Activated CD8-positive, alpha-beta T cell treated with anti-CD3 and anti-CD28 coated beads for 36 hours (primary cell): ENCODE measurements at places on chromosomes 1 and 21.
A peak's percentile ranks its signal among the peaks of the same experiment; 100 is the strongest.

DNA sequence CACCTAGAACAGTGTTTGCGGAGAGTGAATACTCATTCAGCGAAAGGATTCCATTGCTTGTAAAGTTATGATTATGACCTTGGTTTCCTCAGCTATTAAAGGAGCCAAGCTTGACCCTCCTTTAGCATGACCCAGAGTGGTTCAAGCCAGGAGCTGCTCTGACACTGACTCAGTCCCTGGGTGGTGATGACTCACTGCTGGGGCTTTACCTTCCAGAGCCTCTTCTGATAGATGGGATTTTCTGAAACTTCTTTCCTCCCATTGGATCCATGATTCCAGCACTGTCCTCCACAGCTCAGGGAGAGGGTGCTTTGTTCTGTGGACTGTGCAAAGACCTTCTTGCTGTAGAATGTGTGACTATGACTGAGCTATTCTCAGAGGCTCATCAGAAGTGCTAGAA is 77.4 kb downstream of the S1PR1 start:
- peak; percentile 69 for DNase-seq
- H3K4me3 ChIP-seq: no peak overlapping the region
- H3K27ac ChIP-seq: no peak overlapping the region

GRCh38 chr1:1418464-1419362 is 2.4 kb downstream of the ANKRD65 start:
- peaks cover 17% of the 10 kb centered on the region for H3K4me1 ChIP-seq
- H3K27ac ChIP-seq: no peak overlapping the region
- no peaks in the 10 kb centered on the region for H3K36me3 ChIP-seq
- no peak overlapping the region for H3K4me3 ChIP-seq
- DNase-seq: no peak

- no peak overlapping the region for H3K27ac ChIP-seq
- no peaks in the 10 kb centered on the region for H3K4me1 ChIP-seq
- peaks cover 16% of the 10 kb centered on the region for H3K36me3 ChIP-seq
- no peak overlapping the region for H3K4me3 ChIP-seq
- no peak for DNase-seq
Measured at GRCh38 chr1:119962296-119962968, 66.1 kb upstream of the ADAM30 start.

DNA sequence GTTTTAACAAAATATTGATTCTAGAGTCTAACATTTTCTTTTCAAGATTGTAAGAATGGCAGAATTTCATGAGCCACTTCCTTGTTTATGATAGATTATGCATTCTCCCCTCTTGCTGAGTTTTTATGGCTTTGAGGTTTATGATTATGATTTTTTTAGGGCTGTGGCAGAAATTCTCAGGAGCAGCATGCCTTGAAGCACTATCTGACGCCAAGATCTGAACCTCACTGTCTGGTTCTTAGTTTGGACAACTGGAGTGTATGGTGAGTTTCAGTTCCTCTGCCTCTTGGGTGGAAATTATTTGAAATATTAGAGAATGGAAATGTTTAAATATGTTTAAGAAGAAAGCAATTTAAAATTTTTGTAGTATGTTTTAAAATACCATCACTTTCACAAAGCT is 10.2 kb downstream of the USP16 start:
- H3K27ac ChIP-seq: no peak overlapping the region
- H3K4me3 ChIP-seq: no peak overlapping the region
- no peak for DNase-seq
- no peaks in the 10 kb centered on the region for H3K27me3 ChIP-seq
- H3K36me3 ChIP-seq: peaks cover 44% of the 10 kb centered on the region

DNA sequence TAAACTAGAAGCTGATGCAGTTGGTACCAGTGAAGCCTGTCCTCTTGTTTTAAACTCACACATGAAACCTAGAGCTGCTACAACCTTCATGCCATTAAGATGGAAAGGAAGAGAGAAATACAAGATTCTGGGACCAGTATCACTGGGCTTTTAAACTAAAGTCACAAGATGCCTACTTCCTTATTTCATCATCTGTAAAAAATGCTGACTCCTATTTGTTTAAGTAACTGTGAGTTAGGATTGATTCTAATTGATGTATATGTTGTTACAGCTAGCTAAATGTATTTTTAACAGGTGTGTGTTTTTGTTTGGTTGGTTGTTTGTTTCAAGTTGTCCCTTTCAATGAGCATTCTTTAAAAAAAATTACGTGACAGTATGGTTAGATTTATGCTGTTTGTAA is 833.3 kb upstream of the PRMT6 start:
- no peaks in the 10 kb centered on the region for H3K36me3 ChIP-seq
- H3K4me1 ChIP-seq: no peaks in the 10 kb centered on the region
- no peaks in the 10 kb centered on the region for H3K27me3 ChIP-seq
- H3K4me3 ChIP-seq: no peak overlapping the region
- DNase-seq: no peak

DNA sequence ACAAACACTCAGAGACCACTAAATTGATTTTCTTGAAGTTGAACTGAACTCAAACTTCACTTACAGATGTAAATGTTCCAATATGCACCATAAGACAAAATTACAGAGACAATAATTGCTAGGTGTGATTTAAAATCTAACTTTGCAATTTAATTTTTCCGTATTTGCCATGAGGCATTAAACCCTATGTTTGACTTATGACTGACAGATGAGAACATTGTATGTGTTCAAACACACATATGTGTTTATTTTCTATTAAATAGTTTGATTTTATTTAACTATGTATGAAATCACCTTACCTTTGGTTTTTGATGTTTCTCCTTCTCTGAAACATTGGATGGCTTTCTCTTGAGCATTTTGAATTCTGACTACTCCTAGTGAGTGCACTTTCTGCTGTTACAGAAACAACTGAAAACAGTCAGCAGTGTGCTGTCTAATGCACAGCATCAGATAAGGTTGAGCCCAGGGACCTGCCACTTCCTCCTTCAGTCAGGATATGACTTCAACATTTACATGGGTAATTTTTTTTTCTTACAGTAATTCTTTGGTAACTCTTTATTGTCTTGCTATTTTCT is at the start of gene SAMSN1:
Gene SAMSN1, minus strand, starts transcription at position 410 of the 575 bp plus-strand sequence. Its CDS starts 54 bp downstream, at position 356.
- H3K4me1 ChIP-seq: peaks cover 51% of the 10 kb centered on the region
- DNase-seq: peak; percentile 86
- H3K27ac ChIP-seq: peak within 1 kb of the TSS; percentile 94
- H3K4me3 ChIP-seq: peak within 1 kb of the TSS; percentile 96

GRCh38 chr1:145977486-145978470 is 13.3 kb downstream of the POLR3GL start:
- no peak overlapping the region for H3K27ac ChIP-seq
- H3K4me1 ChIP-seq: peaks cover 37% of the 10 kb centered on the region
- DNase-seq: peak; percentile 90
- H3K27me3 ChIP-seq: no peaks in the 10 kb centered on the region
- no peaks in the 10 kb centered on the region for H3K36me3 ChIP-seq

DNA sequence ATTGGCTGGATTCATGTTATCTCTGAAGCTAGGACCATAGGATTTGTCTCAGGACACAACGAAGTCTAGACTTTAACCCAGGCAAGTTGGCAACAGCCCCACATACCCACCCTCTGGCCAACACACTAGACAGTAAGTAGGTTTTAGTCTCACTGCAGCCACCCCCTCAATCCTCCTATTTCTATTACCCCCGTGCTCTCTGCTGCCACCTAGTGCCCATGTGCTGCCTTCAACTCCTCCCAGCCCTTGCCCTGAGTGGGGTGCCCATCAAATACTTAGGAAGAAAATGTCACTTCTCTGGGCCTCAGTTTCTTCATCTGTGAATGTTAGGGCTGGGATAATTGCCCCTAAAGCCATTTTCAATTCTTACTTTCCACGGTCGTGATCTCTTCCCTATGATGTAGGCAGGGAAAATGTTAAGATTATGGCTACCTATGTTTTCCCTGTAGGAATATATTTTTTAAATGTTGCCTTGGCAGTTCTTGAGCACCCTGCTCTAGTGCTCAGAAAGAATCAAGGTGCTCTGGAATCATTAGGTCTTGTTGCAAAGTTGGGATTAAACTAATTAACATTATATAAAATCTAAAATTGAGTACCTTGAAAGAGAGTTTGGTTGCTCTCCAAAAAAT is 213.0 kb downstream of the LMX1A start:
- H3K4me3 ChIP-seq: no peak overlapping the region
- H3K36me3 ChIP-seq: no peaks in the 10 kb centered on the region
- H3K27me3 ChIP-seq: peaks cover 5% of the 10 kb centered on the region
- no peak overlapping the region for H3K27ac ChIP-seq

GRCh38 chr21:33268737-33269441 is 2.7 kb downstream of the IL10RB start:
- H3K4me3 ChIP-seq: no peak overlapping the region
- DNase-seq: peak; percentile 47
- no peaks in the 10 kb centered on the region for H3K27me3 ChIP-seq
- peaks cover 55% of the 10 kb centered on the region for H3K4me1 ChIP-seq

- peak; percentile 53 for DNase-seq
- no peak overlapping the region for H3K4me3 ChIP-seq
- H3K27me3 ChIP-seq: no peaks in the 10 kb centered on the region
- H3K36me3 ChIP-seq: peaks cover 46% of the 10 kb centered on the region
- H3K27ac ChIP-seq: no peak overlapping the region
Measured at GRCh38 chr1:117060441-117061317, 553 bp downstream of the TTF2 start.

DNA sequence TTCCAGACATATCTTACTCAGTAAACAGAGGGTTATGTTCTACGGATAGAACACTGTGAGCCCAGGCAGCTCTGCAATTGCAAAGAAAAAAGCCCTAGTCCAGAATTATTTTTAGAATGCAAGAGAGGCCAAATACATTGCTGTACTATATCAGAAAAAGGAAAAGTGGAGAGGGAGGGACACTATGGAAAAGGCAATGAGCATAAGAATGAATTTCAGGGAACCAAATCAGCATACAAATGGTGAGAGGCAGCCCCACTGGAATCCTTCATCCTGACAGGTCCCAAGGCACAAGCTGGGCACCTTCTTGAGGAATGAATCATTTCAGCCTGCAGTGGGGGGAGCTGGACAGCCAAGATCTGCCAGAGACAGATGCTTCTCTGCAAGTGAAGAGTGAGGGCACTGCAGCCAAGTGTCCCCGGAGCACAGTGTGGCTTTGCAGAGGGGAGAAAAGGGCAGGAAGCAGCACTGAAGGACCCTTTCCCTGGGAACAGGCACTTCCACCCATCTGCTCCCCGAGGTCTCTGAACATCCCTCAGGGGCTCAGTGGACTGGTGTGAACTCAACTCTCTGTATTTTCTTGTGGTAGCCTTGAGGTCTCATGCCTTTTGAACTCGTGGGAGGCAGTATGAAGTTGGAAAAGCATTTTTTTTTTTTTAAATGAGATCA is 115.6 kb downstream of the XCL2 start:
- H3K36me3 ChIP-seq: no peaks in the 10 kb centered on the region
- H3K27me3 ChIP-seq: no peaks in the 10 kb centered on the region
- no peaks in the 10 kb centered on the region for H3K4me1 ChIP-seq

DNA sequence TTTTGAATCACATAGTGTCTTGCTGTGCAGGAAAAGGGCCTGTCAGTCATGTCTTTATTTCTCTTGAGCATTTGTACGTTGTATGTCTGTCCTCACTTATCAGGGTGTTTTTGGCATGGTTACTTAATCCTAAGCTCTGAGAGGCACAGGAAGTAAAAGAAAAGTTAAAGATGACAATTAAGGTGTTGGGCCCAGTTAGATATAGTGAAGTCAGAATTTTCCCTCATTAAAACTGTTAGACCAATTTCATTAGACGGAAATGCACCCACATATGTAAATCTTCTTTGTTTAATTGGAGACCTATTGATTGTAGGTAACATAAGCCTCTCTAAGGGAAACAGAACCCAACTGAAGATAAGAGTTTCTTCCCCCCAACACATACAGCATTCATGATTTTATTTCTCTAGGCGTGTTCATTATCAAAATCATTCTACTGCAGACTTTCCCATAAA is 21.9 kb downstream of the NFIA start:
- no peaks in the 10 kb centered on the region for H3K36me3 ChIP-seq
- H3K4me1 ChIP-seq: peaks cover 10% of the 10 kb centered on the region
- H3K4me3 ChIP-seq: no peak overlapping the region
- DNase-seq: no peak

DNA sequence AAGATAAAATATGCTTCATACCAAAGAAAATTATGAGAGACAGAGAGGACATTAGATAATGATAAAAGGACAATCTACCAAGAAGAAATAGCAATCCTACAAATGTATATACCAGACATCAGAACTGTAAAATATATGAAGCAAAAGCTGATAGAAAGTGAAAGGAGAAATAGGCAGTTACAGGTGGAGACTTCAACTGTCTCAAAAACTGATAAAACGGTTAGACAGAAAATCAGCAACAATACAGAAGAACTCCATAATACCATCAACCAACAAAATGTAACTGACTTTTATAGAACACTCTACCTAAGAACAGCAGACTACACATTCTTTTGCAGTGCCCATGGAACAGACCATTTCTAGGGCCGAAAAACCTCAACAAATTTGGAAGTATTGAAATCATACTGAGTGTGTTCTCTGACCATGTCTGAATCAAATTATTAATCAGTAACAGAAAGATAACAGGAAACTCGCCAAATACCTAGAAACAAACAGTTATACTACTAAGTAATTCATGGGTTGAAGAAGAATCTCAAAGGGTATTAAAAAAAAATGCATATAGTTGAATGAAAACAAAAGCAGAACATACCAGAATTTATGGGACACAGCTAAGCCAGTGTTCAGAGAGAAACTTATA is 132.1 kb downstream of the RPS6KC1 start:
- no peak overlapping the region for H3K27ac ChIP-seq
- peaks cover 39% of the 10 kb centered on the region for H3K36me3 ChIP-seq
- no peaks in the 10 kb centered on the region for H3K4me1 ChIP-seq
- DNase-seq: no peak

DNA sequence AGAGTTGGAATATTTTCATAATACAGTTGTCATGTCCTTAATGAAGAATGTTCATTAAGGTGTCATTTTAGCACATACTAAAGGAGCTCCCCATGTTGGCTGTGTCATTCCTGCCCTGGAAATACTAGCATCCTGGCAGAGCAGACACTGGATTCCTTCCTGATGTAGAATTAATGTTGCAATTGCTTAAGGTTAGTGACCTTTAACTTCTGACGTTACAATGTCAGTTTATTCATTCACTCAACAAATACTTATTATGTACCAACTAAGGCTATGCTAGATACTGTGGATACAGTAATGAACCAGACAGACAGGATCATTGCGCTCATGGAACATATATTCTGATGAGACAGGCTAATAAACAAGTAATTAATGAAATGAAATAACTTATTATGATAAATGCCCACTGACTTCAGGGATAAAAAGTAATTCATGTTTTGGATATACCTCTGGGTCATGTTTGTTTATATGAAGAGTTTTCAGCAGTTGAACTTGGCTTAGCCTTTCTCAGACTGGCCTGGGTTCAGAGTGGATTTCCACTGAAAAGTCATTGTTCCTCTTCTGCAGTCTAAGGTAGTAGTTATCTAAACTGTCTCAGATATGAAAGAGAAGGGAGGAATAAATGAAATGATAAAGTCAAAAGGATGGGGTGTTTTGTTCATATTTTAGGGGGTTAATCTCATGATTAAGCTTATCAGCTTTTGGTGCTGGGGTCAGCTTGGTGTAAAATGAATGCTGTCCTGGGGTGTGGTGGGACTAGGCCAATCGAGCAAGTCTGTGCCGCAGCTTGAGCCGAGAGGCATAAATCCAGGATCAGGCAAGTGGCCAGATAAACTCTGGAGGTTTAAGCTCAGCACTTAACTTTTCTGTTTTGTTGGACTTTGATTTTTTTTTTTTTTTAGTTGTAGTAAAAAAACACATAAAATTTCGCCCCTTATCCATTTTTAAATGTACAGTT is 43.3 kb upstream of the KCNQ4 start:
- no peak overlapping the region for H3K4me3 ChIP-seq
- peaks cover 47% of the 10 kb centered on the region for H3K36me3 ChIP-seq
- peak overlapping the region; percentile 58 for H3K27ac ChIP-seq
- H3K4me1 ChIP-seq: peaks cover 43% of the 10 kb centered on the region
- no peaks in the 10 kb centered on the region for H3K27me3 ChIP-seq
